HFFc6 (cell line): ENCODE measurements at places on chromosomes 12 and 14.
A peak's percentile ranks its signal among the peaks of the same experiment; 100 is the strongest.

DNA sequence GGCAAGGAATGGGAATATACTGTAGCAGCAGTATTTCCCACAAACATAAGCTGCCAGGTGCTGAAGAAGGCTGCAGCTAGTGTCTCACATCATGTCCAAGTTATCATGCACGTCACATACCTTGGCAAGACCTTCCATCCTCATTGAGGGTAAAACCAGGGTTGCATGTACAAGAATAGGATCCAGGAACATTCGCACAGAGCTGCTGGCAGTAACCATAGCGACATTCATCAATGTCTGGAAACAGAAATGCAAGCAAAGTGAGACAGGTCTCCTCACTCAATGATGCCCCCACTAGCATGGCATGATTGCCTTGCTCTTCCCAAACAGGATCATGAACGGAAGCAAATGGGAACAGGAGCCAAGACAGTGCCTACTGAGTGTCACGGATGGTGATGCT lies 23.8 kb upstream of the TC2N start:
- DNase-seq: no peak

- no peak for DNase-seq
Measured at GRCh38 chr14:84128050-84128449, 1401.9 kb upstream of the FLRT2 start.

- DNase-seq: no peak
Measured at GRCh38 chr14:69931960-69932359, 52.7 kb downstream of the SMOC1 start.

DNA sequence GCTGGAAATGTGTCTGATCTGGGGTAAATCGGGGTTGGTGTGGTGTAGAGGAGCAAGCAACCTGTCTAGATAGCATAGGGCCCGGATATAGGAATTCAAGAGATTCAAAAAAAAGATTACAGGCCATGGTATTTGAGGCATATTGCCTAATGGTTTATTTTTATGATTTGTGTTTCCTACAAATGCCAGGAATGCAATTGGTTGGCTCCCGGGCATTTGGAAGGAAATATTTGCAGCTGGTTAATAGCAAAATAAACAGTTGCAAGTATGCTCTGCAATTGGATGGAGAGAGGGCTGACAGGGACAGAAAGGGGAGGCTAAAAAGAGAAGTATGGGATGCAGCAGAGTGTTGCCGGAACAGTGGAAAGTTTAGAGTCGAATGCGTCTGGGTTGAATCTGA lies 315.6 kb upstream of the ATP2B1 start:
- peak; percentile 68 for DNase-seq

DNA sequence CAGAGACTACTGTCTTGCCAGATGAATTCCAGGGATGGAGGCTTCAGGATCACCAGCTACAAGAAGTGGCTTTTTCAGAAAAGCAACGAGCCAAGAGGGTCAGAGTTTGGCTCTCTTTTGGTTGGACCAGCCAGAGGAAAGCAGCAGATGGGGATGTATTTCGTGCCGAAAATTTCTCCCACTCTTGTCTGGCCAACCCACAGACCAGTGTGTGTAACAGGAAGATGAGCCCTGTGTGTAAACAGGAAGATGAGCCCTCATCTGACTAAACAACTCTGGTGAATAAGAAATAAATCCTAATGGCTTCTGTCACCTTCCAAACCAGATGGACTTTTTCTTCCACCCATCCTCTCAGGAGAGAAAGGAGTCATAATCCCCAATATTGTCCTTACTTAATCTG lies 13.1 kb downstream of the GPR68 start:
- no peak for DNase-seq

DNA sequence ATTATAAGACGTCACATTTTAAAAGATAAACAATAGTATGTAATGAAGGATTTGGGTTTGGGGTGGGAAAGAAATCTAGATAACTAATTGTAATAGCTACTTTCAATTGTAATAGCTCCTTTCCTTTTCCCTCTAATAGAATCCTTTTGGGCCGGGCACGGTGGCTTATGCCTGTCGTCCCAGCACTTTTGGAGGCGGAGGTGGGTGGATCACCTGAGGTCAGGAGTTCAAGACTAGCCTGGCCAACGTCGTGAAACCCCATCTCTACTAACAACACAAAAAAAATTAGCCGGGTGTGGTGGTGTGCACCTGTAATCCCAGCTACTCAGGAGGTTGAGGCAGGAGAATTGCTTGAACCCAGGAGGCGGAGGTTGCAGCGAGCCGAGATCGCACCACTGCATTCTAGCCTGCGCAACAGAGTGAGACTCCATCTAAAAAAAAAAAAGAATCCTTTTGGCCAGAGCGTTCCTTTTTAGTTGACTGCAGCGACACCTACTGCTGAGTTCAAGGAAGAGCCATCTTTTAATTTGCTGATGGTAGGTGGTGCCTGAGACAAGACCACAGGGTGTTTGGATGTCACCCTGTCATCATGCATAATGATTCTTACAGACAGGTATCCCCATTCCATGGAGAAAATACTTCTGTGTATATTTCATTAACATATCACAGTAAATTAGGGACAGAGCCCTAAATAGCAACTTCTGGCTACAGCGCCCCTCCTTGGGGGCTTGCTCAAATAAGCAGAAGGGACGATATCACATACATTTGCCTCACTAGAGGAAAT lies 79.5 kb downstream of the ARMH4 start:
- DNase-seq: peak; percentile 57

DNA sequence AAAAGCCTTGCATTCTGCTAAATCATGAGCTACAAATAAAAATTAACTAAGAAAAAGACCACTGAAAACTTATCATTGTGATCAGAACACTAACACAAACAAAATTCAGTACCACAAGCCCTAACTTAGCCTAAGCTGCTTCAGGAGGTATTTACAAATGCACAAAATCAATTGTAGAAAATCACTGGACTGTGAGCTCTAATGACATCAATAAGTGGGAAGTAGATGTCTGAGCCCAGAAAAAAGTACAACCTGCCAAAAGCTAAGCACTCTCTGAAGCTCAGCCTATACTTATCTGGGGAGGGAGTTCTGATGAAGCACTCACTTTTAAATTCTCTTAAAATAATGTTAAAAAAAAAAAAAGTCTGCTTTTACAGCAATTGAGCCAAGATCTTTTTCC lies 92.9 kb downstream of the SLCO1B1 start:
- DNase-seq: no peak

DNA sequence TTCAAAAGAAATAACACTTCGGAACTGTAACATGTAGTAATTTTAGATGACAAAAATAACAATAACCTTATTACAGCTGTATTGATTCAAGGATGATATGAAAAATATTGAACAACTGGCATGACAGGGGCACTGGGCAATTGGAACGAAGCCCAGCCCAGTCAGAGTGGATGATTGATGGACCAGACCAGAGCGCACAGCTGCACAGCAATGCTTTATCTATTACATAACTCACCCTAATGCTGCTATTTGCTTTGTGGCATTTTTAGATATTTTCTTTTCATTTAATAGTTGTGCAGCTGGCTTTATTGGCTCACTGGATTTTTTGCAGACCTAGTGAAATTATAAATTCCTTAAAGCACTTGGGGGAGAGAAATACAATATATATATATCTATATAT lies 26.9 kb upstream of the FERMT2 start:
- no peak for DNase-seq

- no peak for DNase-seq
Measured at GRCh38 chr12:58028294-58028693, 86.9 kb downstream of the ATP23 start.

DNA sequence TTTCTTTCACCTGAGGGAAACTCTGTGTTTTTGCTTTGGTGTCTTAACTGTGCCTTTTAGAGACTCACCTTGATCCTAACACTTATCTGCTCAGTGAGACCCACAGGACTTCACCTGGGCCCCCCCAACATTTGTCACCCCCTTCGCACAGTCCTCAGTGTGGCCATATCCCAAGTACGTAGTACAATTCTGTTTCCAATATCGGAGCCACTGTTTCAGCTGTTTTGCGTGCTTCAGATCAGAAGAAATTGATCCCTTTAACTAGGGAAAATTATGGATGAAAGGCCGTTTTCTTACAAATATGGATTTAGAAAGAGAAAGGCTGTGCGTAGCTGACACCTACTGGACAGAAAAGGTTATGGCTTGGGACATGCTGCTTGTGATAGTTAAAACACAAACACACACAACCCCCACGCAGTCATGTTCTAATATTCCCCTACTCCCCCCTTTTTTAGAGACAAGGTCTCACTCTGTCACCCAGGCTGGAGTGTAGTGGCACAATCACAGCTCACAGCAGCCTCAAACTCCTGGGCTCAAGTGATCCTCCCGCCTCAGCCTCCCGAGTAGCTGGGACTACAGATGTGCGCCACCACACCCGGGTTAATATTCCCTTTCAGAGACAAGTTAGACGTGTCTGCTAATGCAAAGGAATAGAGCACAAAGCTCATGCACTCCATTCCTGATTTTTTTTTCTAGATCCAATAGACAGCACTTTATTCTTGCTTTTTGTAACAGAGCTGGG lies 3.6 kb upstream of the SLC7A8 start:
- peak; percentile 62 for DNase-seq

DNA sequence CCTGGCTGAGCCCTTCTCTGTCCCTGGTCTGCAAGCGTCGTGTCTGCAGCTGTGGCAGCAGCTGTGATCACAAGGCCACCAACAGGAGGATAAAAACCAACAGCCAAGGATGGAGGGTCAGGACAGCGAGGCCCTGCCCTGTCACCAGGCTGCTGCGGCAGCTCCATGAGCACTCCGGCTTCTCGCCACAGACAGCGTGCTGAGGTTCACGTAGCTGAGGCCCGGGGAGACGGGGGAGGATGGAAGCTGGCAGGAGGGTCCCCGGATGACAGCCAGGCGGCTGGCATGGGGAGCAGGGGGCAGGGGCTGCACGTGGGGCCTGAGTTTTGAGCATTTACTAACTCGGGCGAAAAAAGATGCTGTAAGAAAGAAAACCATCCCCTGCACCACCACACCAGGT lies 5.4 kb downstream of the XRCC3 start:
- DNase-seq: no peak

GRCh38 chr14:55025948-55026347 lies 951 bp downstream of the WDHD1 start:
- DNase-seq: no peak

- peak; percentile 52 for DNase-seq
Measured at GRCh38 chr12:30457621-30458289, 237.9 kb downstream of the IPO8 start.

DNA sequence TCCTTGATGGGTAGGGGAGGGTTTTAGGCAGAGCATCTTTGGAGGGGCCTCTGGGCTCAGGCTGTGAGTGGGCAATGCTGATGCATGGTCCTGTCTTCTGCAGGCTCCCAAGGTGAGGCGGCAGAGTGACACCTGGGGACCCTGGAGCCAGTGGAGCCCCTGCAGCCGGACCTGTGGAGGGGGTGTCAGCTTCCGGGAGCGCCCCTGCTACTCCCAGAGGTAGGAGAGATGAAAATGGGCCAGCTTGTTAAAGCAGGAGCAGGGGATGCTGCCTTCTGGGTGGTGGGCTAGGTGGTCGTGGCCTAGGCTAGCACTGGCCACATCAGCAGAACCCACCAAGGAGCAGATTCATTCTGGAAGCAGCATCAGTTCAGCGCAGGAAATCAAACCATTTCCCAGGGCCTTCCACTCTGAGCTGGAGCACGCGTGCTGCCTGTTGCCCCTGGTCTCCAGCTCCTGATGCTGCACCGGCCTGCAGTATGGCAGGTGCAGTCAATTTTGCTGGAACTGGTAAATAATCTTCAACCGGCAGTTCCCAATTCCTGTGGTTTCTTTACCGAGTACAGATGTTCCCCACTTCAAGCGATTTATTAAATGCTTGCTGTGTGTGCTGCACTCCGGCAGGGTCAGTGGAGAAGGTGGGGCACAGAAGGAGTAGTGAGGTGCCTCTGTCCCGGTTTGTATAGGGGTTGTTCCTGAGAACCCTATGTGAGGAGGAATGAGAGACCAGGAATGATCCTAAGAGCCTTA lies 7.4 kb downstream of the PAPLN start:
- DNase-seq: no peak

DNA sequence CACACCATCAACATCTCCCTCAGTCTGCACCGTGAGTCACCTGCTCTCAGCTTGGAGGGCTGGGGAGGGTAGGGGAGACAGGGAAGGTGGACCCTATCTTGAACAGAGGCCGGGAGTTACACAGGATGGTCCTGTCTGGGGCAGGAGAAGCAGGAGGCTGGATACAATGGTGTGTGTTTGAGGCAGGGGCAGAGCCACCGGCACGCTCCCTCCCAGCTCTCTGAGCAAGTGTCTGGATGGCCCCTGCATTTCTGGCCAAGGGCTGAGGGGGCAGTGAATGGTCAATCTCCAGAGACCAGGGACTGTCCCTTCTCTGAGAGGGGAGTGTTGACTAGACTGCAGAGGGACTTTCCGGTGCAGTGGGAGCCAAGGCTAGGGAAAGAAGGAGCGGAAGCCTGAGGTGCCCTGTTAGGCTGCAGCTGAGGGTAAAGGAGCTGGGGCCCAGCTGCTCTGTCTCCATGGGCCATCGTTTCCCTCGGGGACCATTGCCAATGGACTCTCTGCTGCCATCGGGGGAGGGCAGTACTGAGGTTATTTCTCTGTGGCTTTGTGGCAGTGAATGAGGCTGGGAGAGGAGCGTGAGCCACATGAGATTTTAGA lies 1.9 kb downstream of the LRP1-AS start:
- no peak for DNase-seq

DNA sequence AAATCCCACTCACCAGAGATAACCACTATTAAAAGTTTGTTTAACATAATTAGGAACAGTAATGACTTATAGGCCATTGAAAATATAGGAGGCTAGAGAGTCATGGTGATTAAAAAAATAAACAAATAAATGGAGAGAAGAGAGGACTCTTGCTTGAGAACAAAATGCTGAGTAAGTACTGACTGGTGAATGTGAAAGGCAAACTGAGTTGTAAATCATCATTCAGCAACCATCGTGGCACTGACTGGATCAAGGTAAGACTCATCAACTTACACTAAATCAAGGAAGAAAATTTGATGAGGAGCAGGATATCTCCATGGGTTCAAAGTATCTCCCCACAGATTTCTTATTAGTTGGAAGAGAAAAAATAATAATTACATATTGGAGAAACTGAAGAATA lies 14.1 kb upstream of the YBX3 start:
- DNase-seq: no peak

DNA sequence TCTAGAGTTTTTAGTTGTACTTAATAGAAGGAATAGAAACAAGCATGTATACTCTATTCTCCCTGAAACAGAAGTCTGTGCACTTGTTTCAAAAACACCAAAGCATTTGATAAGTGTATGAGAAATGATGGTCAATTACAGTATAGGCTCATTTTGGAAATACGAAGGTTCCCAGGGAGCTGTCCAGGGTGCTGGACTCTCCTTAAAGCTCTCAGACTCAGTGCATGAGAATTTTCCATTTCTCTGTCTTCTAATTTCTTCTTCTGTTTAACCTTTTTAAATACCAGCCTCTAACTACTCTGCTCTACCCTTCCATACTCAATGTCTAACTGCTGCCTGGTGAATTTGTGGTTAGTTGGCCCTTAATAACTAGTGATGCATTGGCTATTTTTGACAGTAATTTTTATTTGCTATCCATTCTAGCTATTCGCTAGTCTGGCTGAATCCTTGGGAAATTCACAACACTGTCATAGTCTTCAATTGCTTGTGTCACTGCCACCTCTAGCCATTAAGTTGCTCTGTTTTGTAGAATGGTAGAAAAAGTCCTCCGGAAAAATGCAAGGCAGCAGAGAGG lies 229.2 kb downstream of the NRXN3 start:
- DNase-seq: no peak
